ENCODE measurements at places on chromosomes 6 and 20. TPM values are rescaled to one million over a fixed set of nuclear protein-coding genes. Genes with fewer than 3 reads are reported as not detected.

DNA sequence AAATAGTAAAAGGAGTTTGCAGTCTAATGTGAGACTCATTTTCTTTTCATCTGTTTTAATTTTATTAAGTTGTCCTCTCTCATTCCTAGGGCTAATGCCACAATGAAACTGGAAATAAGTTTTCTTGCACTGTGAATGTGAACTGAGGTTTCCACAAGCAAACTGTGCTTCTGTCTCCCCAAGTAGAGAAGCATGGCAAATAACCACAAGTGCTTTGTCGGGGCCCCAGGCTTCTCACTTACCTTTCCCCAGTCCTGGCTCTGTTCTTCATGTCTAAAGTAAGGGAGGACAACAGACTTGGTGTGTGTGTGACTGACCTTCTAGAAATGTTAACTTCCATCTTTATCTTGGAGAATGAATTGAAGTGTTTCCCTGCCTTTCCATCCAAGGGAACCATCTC lies 80.8 kb downstream of the CBFA2T2 start:
- DNase-seq: no peak

DNA sequence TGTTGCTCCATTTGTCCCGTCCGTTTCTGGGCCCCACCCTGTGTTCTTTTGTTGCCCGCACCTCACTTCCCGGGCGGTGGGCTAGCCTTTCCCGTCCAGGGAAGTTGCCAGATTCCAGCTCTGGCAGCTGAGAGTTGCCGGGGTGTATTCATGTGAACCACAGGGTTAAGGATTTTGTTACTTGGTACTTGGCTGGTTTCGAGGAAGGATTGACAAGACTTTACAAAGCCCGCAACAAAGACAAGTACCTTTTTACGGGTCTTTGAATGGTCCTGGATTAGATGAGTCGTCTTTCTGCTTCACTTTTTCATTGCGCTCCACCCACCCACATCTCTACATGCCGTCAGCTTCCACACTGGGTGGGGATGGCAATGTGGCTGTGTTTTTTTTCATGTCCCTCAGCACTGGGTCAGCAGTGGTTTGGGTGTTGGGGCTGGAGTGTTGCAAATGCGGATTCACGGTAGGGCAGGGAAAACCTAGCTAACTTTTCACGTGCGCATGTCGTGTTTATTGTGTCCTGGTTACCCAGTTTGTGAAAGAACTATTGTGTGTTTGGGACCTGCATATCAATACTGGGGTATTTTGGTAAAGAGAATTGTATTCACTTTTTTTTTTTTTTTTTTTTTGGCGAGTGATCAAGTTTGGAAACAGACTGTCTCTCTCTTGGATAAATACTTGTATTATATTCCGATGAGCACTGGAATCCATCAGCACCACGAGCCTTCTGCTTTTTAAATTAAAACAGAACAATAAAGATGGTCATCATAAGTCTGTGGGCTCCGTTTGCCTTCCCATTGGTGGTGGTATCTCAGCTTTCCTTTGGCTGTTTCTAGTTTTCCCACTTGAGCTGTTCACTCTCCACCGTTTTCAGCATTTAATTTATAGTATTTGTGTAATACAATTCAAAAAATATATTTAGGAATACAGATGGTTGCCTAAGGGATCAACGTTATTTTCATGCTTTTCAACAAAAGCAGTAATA lies 1.2 kb downstream of the DUSP22 start:
- DNase-seq: peak; percentile 45

- DNase-seq: no peak
Measured at GRCh38 chr6:45299096-45299581, 29.0 kb upstream of the RUNX2 start.

Gene SMAP1
- 16.3 TPM for total RNA-seq

DNA sequence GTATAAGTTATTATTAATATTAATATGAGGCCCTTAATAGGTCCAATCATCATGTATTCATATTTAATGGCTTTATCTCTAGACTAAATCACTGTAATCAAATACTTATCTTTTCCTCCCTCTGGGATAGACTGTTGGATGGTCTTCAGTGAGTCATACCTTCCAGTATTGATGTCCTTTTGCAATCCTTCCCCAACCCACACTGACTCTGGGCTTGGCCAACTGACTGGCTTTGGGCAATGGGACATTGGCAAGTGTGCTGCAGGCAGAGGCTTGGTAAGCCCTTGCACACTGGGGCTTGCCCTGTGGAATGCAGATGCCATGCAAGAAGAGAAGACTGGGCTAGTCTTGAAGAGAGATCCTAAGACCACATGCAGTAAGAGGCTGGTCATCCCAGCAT lies 136.6 kb downstream of the CCDC170 start:
- DNase-seq: no peak

- DNase-seq: no peak
Measured at GRCh38 chr20:61477451-61477861, 225.4 kb downstream of the CDH4 start.

- DNase-seq: no peak
Measured at GRCh38 chr6:22749696-22750095, 180.3 kb downstream of the HDGFL1 start.

Gene AGER
- total RNA-seq: 0.85 TPM

GRCh38 chr6:114151064-114151690 lies 180.2 kb upstream of the HDAC2 start:
- DNase-seq: no peak

GRCh38 chr20:11060423-11061185 lies 386.8 kb upstream of the JAG1 start:
- no peak for DNase-seq

GRCh38 chr6:167163476-167164011 lies 5.8 kb upstream of the GPR31 start:
- DNase-seq: no peak

DNA sequence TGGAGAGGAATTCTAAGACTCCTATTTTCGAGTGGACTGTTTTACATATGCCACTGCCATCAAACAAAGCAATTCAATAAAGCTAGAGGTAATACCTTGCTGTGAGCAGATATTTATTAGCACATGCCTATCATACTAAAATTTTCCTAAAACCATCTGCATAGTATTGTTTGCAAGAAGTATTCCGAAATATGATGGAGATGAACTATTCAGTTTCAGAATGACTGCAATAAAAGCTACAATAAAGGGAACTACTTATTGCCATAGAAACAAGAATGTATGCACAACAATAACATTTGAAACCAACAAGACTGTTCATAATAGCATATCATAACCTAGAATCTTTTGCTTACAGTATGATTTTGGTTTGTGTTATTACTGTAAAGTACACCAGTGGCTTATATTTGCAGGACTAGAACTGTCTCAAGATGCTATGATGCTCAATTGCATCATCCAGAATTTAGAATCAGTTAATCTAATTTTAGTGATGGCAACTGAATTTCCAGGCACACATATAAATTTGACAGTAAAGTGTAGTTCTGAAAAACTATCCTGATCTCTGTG lies 144.3 kb downstream of the GRIK2 start:
- no peak for DNase-seq

DNA sequence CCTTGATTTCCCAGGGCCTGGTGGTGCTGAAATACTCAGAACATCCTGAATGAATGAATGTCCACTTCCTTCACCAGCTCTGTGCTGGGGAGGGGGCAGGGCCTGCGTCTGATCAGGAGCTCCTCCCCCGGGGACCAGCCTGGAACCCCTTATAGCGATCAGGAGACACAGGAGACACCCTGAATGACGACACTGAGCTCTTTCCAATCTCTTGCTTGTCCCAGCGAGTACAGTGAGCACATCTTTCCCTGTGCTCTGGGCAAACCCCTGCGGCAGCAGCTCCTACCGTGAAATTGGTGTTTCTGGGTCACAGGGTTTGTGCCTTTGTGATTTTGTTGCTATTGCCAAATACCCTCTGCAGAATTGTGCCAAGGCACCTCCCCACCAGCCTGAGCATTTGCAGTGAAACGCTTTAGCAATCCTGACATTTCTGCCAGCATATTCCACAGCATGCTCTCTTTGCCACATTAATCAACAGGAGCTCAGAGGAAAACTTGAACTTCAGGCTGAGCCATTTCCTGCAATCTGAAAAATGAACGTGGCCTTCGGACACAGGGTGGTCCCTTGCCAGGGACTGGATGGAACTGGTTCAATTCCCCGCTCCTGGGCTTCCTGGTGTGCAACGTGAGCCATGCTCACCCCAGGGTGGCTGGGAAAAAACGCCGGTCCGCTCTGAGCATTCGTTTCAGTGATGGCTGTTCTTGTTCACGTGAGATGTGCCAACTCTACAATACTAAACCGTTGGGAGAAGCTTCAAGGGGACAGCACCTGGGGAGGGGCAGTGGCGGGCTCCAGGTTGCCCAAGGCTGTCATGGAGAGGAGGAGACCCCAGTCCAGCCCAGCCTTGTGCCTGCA lies 23.1 kb upstream of the MRGBP start:
- peak; percentile 39 for DNase-seq

Gene CST4
- total RNA-seq: not detected

DNA sequence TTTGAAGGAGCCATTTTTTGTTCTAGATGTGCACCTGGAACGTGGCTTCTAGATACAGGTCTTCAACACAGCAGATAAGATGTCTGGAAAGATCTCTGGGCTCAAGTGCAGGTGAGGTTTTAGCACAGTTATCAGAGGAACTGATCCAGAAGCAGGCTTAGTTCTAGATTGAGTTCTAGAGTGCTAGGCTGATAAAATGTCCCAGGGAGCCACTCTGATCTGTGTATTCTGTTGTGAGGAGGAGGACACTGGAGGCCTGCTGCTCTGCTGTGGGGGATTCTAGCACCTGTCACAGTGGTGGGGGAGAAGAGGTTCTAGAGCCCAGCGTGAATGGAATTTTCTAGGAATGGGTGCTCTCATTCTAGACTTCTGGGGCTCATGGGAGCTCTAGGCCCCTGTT lies 12.0 kb upstream of the CCM2L start:
- no peak for DNase-seq

DNA sequence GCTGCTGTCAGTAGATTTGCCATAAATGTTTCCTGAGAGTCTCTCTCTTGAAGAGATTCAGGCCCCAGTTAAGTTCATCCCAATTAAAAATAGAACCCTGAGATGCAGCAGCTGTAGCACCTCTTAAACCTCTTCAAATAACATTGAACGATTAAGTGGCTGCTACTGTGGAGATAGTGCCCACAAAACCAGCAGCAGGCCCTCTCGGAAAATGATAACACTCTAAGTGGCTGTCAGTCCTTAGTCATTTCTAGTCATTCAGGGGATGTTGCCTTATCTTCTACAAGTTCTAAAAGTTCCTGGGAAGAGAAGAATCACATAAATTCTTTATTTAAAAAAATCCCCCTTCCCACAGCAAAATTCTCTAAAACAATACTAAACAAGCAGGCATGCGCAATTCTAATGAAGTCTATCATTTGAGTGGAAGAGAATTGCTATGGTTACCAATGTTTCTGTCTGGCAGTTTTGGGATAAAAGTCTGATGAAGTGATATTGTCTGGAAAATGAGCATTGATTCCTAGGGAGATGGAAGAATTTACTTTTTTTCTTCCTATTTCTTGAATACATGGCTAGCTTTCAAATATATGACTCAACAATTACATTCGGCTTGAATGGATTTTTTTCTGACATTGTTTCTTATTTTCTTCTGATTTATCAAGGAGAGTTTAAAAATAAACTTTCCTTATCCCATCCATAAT lies 131.9 kb downstream of the TRMT11 start:
- DNase-seq: no peak

GRCh38 chr6:48073976-48074767 lies 36.8 kb downstream of the PTCHD4 start:
- no peak for DNase-seq

Gene TFAP2B
- under 0.01 TPM for total RNA-seq

Gene RAET1E
- not detected for total RNA-seq

DNA sequence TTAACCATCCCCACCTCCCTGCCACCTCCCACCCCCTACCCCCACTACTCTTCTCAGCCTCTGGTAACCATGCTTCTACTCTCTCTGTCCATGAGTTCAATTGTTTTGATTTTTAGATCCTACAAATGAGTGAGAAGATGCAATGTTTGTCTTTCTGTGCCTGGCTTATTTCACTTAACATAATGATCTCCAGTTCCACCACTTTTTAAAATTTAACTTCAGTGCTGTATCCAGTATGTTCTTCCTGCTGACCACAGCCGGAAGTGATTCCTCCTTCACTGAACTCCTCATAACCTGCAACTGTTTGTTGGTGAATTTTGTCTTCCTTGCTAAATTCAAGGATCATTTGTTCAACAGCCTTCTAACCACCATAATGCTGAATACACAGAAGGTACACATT lies 3.9 kb downstream of the MAP7 start:
- no peak for DNase-seq

Measured in dermis blood vessel endothelial cell (primary cell).